ENCODE measurements at places on chromosomes 3 and 15. TPM values are rescaled to one million over a fixed set of nuclear protein-coding genes. Genes with fewer than 3 reads are reported as not detected.

The THUMPD3 gene
- 59.1 TPM for total RNA-seq

The GOLGA8R gene
- 2.1 TPM for total RNA-seq

The XYLB gene
- 6.5 TPM for total RNA-seq

The TERC gene
- total RNA-seq, result 71.0 TPM

The SNAP23 gene
- total RNA-seq, result 30.2 TPM

The TRIM59 gene
- total RNA-seq, result 14.5 TPM

Measured in diencephalon (tissue), 1 donor.